ENCODE measurements at places on chromosomes 4 and X. TPM values are rescaled to one million over a fixed set of nuclear protein-coding genes. Genes with fewer than 3 reads are reported as not detected.

Gene ATP2B3
- total RNA-seq = 7.1 TPM

Gene ITGB1BP2
- total RNA-seq = 1.7 TPM

Gene DGKK
- total RNA-seq = 0.49 TPM

Gene NUDT11
- 63.4 TPM for total RNA-seq

Gene SSX4B
- total RNA-seq = not detected

Gene MAGEB10
- total RNA-seq = not detected

Gene SYTL4
- total RNA-seq = 2.2 TPM

Gene OTC
- under 0.01 TPM for total RNA-seq

Gene CLTRN
- total RNA-seq = 0.25 TPM

Gene KIT
- 75.5 TPM for total RNA-seq

Gene DDX53
- total RNA-seq = not detected

Gene IRF2
- 6.4 TPM for total RNA-seq

Gene SOX3
- 6.4 TPM for total RNA-seq

Gene KCTD8
- total RNA-seq = 2.5 TPM

Gene P2RY4
- not detected for total RNA-seq

Gene COX18
- total RNA-seq = 17.2 TPM

Gene CD99L2
- 38.1 TPM for total RNA-seq

Gene MAGEA2
- not detected for total RNA-seq

Gene FHIP1A
- total RNA-seq = 3.7 TPM

Gene TRO
- 61.0 TPM for total RNA-seq

Gene MAGEB2
- total RNA-seq = not detected

Gene ERVMER34-1
- total RNA-seq = 0.98 TPM

Gene SCFD2
- 22.1 TPM for total RNA-seq

Gene MCTS1
- 31.7 TPM for total RNA-seq

Gene FAM9B
- not detected for total RNA-seq

Gene ADGRL3
- total RNA-seq = 226 TPM

Data from temporal lobe (tissue), 4 donors.